NCI-H526 treated with DMSO at 0.1 percent for 48 hours (cell line): ENCODE measurements at places on chromosomes 1 and 21.

DNA sequence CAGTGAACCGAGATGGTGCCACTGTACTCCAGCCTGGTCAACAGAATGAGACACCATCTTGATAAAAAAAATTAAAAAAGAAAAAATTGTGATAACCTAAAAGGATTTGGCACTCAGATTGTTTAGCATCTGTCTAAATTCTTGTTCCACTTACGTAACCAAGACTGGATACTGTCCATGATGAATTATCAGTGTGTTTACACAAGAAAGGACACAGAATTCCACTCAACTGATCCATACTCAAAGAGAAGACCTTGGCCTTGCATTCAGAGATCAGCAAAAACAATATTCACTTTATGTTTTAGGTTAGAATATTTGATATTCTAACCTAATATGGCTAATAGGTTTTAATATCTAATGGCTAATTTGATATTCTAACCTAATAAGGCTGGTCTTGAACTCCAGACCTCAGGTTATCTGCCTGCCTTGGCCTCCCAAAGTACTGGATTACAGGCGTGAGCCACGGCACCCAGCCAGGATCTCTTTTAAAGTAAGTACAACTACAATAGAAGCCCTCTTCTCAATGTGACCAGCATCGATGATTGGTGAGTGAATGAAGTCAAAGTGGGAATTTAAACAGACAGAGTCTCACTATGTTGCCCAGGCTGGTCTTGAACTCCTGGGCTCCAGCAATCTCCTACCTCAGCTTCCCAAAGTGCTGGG, 43.1 kb upstream of the COX20 start:
- DNase-seq: no peak

- no peak for DNase-seq
Measured at GRCh38 chr1:168091720-168092550, 44.8 kb downstream of the GPR161 start.

DNA sequence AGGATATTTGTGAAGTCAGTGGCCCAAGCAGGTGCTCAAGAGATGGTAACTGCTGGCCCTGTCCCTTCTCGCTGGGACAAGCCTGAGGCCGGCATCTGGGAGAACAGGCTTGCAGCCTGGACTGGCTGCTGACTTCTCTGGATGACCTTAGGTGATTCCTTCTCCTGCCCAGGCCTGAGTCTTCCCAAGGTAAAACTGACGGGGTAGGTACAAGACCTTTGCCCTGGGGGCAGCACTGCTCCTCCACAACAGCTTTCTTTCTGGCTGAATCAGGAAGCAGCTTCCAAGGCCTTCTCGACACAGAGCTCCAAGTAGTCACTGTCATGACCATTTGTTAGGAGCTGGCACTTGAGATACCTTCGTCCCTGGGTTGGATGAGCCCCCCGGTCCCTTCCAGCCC, 59.6 kb downstream of the DMRTB1 start:
- no peak for DNase-seq

GRCh38 chr1:197515421-197515820, 247.4 kb downstream of the CRB1 start:
- no peak for DNase-seq

DNA sequence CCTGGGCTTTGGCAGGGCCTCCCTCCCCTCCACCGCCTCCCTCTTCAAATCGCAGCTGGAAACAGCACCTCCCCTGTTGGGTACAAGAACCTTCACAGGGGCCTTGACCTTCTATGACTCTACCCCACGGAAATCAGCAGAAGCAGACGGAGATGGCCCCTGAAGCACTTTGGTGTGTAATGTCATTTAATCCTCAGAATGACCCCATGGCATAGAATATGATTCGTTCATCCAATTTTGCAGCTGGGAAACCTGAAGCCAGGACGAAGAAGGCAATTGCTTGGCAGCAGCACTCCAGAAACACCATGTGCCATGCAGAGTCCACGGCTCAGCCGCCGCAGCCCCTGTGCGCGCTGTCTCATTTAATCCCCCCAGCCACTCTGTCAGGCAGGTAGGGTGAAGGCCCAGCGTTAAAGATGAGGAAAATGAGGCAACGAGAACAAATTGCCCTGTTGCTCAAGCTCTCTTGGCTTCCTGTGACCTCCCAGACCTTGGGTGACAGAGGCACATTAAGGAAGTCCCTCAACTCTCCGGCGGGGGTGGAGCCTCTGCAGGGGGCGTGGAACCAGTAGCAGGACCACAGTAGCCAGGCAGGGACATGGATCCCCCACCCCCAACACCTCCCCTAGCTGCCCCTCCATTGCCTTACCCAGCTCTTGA, 25.8 kb upstream of the LAPTM5 start:
- no peak for DNase-seq

GRCh38 chr1:190022709-190023108, 455.0 kb downstream of the BRINP3 start:
- DNase-seq: no peak

DNA sequence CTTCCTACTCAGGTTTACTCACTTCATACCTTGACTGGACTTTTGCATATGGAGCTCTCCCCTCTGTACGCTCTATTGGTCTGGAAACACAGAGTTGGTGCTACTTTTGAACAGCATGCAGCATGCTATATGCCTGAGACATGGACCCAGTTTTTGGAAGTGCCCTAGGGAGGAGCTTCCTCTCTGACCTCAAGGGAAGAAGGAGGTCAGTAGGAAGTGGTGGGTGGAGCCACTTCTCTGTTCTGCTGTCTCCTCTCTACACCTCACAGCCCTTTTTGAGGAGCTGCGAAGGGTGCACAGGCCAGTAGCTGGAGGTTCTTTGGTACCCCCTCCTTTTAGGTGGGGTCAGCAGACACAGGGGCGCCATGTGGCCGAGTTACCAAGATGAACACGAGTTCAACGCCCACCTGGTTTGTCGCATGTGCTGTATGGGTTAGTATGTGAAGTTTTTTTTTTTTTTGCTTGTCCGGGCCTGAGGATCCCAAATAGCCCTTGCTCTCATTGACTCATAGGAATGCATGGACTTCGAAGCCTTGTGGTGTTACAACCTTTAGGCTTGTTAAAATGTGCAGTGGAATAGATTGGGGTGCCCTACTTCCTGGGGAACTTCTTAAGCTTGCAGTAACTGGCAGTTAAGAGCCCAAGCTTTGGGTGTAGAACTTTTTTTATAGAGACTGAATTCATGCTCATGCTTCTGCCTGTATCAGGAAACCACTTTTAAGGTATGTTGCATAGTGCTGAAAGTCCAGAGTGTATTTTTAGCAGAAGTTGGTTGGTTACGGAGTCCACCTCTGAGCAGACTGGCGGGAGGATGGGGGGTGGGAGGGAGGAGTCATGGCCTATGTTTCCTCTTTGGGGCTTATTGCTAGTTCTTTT, 10.7 kb downstream of the MACF1 start:
- no peak for DNase-seq

GRCh38 chr1:5997316-5997715, 5.1 kb upstream of the NPHP4 start:
- DNase-seq: no peak

- DNase-seq: no peak
Measured at GRCh38 chr1:159898527-159898926, 1.4 kb downstream of the CFAP45 start.

GRCh38 chr1:227793079-227793947, 22.2 kb upstream of the PRSS38 start:
- DNase-seq: no peak
